Stimulated activated CD4-positive, alpha-beta T cell treated with anti-CD3 and anti-CD28 coated beads, Interleukin-1b, Interleukin-23, amount 100 ng/mL, for 1 hour (primary cell): ENCODE measurements at places on chromosomes 11 and 22.

GRCh38 chr11:8809939-8810539 lies 101.0 kb upstream of the AKIP1 start:
- no peak for DNase-seq

- no peak for DNase-seq
Measured at GRCh38 chr11:68441466-68442230, 18.9 kb upstream of the PPP6R3 start.

GRCh38 chr11:117953024-117953671 lies 23.9 kb upstream of the TMPRSS13 start:
- no peak for DNase-seq

DNA sequence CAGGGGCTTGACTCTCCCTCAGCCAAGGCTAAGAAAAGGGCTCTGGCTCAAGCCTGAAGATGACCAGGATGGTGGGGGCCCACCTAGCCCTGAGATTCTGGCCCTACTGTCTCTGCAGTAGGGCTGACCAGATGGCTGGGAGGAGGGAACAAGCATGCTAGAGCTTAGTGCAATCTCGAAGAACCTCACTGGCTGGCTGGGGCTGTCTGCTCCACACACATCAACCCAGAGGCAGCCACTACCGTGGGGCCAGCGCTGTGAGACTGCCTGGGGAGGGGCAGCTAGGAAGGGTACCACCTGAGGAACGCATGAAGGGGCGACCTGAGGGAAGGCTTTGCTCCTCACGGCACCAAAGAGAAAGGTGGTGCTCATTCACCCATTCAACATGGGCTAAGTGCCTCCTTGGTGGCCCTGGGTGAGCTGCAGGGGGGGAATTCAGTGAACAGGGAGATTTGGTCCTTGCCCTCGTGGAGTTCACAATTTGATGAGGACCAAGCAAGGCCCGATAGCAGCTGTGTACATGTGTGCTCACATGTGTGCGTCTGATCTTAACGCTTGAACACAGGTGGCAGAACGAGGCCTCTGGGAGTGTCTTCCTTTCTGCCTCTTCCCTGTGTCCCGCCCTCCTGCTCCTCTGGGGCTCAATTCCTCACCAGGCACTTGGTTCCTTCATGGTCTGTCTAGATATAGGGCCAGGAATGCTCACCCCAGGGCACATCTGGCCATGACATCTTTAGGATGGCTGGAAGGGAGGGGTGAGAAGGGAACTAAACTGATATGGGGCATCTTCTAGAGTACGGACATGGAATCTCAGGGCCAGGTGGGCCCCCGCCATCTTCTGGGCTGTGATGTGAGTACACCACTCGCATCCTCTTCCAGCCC lies 102.3 kb upstream of the PITPNB start:
- DNase-seq, result no peak

- no peak for DNase-seq
Measured at GRCh38 chr11:112886434-112887370, 74.5 kb upstream of the NCAM1 start.

GRCh38 chr22:46058091-46058420 lies 81.1 kb upstream of the WNT7B start:
- DNase-seq, result no peak

DNA sequence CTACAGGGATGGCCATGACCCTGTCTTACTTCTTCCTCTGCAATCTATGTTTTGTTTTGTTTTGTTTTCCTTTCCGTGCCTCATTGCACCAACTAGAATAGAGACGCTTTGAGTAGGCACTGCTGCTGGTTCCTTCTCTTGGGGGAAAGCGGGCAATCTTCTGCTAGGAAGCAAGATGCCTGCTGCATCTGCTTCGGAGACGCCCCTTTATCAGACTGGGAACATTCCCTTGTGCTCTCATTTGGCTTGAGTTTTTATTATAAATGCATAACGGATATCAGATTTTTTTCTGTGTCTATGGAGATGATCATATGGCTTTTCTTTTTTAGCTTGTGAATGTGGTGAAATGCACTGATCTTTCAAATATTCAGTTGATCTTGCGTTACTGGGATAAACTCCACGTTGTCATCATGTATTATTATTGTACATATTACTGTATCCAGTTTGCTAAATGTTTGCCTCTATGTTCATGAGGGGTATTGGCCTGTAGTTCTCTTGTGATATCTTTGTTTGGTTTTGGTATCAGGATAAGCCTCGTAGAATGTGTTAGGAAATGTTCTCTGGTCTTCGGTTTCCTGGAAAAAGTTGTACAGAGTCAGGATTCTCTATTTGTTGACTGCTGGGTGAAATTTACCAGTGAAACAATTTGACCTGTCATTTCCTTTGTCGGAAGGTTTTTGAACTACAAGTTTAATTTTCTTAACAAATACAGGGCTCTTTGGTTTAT lies 23.4 kb upstream of the KRTAP5-6 start:
- no peak for DNase-seq

- DNase-seq, result no peak
Measured at GRCh38 chr22:33659448-33659847, 260.8 kb downstream of the LARGE1 start.

- DNase-seq, result no peak
Measured at GRCh38 chr22:43288378-43288777, 54.8 kb downstream of the SCUBE1 start.

GRCh38 chr11:65186701-65187100 lies 5.0 kb downstream of the CAPN1 start:
- no peak for DNase-seq

DNA sequence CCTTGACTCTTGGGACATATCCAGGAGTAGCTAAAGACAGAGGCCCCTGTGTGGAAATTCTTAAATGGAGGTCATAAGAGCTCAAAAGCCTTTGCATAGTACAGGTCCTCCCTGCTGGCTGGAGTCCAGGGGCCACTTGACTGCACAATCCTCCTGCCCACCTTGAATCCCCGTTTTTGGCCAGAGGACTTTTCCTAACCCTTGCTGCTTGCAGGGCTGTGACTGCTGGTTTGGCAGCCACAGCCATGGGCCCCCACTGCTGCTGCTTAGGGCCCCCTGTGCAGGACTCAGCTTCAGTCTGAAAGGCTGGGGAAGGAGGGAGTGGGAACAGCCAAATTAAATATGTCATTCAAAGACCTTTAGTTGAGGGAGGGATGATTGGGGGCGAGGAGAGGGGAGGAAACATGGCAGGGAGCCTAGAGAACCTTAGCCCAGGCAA lies 33.4 kb downstream of the ARHGAP1 start:
- DNase-seq, result no peak

DNA sequence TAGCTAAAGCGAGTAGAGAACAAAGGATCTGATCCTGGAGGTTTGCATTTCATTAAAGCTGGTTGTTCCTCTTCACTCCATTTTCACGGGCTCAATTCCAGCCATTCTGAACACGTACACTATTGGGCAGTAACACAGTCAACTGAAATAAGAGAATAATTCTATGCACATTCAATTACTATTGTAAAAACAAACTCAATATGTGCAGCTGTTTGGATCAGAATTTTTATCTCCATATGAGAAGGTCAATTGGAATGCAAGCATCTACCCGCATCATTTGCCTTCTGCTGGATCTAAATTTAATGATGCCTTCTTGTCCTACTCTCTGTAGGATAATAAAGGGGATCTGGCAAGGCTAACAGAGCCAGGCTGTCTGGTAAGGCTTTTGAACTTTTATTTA lies 562.8 kb upstream of the CCDC179 start:
- DNase-seq, result no peak
